Activated CD4-positive, alpha-beta T cell treated with anti-CD3 and anti-CD28 coated beads for 24 hours (primary cell): ENCODE measurements at places on chromosomes 1 and 21.

DNA sequence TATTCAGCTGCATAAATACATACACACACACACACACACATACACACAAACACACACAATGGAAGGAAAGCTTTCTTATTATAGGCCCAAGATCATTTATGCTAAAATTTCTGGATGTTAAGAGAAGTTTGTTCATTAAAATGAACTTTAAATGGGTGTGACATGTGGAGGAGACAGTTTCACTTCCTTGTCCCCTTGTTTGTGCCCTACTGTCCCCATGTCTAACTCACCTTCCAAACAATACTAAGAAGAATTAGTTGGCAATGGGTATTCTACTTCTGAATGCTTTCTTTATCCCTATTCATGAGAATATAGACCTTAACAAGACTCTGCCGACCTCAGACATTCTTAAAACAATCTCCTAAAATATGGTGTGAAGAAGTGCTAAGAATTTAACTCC is 63.5 kb upstream of the NRIP1 start:
- DNase-seq: no peak

DNA sequence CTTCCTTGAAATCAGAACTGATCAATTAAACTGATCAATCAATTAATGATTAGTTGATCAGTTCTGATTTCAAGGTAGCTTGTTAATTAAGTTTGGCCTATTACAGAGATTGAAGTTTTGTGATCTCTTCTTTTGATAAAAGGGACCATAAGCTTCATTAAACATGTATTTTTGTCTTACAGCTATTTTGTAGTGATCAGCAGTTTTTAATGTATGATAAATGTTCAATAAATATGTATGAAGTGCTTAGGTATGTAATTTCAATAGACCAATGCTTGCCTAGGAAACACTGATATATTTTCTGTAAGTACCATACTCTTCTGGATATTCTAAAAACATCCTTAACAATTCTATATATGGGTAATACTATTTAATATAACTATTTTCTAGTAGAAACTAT is 569.6 kb downstream of the BRINP3 start:
- no peak for DNase-seq

DNA sequence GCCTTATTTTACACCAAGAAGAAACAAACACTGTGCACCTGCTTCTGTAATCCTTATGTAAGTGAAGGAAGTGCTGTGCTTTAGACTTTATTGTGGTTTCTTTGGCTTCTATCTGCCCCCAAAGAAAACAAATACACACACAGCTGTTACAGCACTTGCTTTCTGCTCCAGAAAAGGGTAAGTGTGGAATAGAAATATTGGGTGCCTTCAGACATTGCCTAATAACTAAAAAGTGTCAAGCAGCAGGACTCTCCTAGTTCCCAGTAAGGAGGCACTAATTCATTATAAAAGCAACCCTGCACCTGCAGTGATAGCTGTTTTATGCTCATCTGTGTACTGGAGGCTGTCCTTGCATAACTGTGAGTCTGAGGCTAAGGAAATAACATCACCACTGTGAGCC is 23.4 kb upstream of the PRRX1 start:
- DNase-seq: no peak

DNA sequence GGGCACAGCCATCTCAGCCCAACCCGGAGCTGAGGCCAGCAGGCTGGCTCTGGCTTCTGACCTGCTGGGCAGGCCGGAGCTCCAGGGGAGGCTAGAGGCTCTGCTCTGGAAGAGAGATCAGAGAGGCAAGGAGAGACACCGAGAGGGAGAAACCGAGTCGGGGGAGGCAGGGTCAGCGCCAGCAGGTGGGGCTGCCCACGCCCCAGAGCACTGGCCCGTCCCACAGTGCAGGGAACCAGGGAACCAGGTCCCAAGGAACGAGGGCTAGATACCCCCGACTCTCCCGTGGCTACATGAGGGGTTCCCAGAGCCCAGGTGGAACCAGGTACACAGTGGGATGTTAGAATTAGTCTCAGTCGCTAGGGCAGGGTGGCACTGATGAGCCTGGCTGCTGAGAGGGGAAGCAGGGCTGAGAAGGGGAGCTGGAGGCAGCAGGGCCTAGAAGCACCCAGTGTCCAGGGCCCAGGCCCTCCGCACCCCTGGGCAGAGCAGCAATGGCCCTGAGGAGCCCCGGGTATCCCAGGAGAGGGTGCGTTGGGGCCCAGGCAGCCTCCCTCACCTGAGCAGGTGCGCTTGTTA is 2.1 kb downstream of the MASP2 start:
- no peak for DNase-seq

DNA sequence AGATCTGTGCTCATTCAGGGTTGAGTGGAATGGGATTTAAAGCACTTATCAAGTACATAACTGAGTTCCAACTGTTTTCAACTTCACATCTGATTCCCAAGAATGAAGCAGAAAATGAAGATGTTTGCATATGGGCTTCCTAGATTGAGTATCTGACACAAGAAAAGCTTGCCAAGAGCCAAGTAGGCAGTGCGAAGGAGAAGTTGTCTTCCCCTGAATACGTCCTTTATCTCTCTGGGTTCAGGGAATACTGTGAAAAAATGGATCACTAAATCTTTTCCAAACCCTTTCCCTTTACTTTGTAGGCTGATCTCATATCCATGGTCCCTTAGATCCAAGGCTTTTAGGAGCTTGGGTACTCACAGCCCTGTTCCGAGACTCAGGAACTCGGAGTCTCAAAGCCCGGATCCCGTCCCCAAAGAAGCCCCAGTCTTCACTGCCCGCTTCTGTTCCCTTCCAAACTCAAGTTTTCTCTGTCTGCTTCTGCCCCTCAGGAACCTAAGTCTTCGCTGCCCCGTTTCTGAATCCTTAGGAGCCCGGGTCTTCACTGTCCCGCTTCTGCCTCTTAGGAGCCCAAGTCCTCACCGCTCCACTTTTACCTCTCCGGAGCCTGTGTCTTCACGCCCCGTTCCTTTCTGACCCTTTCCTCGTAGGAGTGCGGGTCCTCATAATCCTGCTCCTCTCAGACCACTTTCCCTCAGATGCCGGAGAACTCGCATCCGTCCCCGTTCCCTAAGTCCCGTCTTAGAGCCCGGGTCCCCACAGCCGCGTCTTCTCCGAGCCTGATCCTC is 616 bp downstream of the TAF12 start:
- DNase-seq: no peak

- no peak for DNase-seq
These were observed 4.1 kb downstream of the C1orf174 start for GRCh38 chr1:3895951-3896325.

- DNase-seq: peak; percentile 82
These were observed 6.5 kb upstream of the PADI2 start for GRCh38 chr1:17125756-17126237.

DNA sequence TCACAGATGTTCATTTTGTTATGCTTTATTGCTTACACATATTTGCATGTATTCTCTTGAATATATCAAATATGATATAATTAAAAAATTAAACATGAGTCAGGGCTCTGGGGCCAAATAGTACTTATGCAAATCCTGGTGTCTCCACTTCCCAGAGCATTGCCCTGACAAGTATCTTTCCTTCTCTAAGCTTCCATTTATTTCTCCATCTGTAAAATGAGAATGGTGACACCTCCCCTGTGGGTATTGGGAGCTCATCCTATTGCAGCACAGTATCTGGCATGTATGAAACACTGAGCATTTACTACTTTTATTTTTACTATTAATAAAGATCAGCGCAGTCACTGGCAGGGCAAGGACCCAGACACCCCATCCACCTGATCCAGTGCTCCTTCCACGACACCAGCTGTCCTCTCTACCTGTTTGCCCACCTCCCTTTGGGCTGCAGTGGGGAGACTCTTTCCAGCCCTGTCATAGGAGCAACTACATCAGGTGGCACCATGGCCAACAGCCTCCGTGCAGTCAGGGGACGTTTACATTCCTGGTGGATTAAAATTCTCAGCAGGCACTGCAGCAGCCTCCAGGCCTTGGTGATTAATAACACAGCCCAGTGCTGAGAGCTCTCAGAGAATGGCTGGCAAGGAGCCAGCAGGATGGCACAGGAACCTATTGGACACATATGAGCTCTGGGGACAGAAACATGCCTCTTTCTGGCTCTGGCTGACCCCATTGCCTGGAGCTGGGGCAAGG is 113.0 kb downstream of the DMRTB1 start:
- no peak for DNase-seq

DNA sequence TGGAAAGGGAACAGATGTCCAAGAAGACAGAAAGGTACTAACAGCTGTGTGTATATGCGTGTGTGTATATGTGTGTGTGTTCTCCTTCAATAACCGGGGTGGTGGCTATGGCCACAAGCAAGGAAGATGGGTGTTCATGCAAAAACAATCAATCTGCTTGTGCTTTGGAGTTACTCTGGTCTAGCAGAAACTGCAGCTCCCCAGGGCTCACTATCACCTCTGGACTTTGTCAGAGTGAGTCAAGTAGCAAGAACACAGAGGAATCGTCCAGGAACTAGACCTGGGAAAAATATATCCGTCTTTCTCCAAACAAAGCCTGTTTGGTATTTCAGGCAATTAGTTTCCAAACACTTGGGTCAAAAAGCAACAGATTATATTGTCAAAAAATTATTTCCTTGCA is 68.6 kb downstream of the GNG12 start:
- no peak for DNase-seq

- no peak for DNase-seq
These were observed 30.6 kb downstream of the PHC2 start for GRCh38 chr1:33400153-33400911.

DNA sequence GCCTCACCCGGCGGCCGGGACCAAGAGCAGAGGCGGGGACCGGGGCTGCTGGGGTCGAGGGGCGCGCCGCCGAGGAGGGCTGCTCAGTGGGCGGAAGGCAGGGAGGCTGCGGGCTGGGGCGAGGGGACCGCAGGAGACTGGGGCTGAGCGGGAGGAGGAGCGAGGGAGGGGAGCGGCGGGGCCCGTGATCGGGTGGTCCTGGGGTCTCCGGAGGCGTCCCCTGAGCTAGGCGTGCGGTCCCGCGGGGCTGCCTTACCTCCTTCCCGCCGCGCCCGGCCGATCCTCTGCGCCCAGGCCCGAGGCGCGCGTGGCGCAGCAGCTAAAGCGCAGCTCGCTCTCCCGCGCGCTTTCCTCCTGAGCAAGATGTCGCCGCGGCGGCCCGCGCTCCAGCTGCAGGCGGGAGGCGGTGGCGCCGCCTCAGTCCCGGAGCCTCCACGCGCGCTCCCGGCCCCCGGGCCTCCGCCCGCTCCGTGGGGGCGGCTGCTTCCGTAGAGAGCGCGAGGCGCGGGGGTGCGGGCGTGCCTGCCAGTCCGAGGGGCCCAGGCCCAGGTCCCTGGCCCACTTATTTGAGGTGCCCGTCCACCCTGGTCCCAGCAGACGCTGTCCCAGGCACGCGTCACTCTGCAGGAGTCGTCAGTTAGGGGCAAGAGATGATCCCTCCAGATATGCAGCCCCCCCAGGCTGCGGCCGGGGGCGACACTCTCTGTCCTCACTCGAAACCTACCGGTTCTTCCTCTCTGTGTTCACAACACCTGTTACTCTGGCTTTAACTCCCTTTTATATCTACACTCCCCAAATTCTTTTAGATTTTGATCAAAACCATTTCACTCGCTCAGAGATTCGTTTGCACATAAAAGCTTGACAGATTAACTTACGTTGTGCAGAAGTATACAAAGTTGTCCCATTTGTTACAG is at the start of gene CCSAP:
Gene CCSAP (minus strand): TSS at position 392 of the 914 bp plus-strand sequence. CDS start 582 bp downstream, outside the sequence.
- DNase-seq: peak; percentile 7

GRCh38 chr1:243844186-243844585 is 5.9 kb downstream of the AKT3 start:
- no peak for DNase-seq

- DNase-seq: no peak
These were observed 74.4 kb upstream of the LYPLAL1 start for GRCh38 chr1:219099307-219099706.

GRCh38 chr1:196209983-196210382 is 398.3 kb downstream of the KCNT2 start:
- no peak for DNase-seq

DNA sequence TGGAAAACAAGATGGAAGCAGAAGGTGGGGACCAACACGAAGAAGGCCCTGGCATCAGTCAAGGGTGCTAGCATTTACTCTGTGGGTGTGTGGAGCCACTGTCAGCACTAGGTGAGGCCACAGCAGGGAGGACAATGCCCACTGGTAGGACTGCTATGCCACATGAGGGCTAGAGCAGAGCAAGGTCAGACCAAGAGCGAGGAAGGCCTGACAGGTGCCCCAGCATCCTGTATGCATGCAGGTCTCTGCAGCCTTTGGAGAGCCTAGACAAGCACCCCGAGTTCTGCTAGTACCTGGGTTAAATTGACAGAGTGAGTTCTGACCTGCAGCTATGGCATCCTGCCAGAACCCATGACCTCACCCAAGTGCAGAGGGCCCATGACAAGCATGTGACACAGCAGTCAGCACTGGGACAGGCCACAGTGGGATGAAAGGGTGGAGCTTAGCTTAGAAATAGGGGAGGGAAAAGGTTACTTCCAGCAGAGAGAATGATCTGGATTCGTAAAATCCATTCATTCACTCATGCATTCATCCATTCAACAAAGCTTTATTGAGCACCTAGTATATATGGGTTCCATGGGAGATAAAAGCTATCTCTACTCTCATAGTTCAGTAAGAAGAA is 9.0 kb upstream of the CSF1 start:
- DNase-seq: no peak

DNA sequence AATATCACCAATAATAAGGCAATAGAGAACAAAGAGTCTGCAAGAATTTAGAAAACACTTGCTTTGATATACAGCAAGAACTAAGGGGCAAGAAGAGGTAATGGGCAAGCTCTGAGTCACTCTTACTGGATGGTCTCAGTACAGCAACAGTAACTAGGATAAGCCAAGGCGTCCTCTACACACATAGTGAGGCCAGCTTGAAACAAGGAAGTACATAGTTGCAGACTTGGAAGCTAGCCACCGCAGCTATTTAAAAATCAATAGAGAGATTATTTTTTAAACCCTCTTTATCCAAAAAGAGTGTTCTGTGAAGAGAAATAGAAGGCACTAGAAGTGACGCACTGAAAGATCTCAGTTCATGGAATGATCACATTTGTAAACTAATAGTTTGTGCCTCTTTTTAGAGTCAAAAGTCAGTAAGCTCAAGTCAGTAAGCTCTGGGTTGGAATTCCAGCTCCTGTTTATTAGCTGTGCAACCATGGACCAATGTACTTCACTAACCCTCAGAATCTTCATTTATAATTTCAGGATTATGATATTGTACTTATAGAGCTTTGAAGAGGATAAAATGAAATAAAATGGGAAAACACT is 118.6 kb downstream of the AKT3 start:
- no peak for DNase-seq

- DNase-seq: peak; percentile 15
These were observed 664 bp downstream of the FAM89A start for GRCh38 chr1:231039161-231040018.

GRCh38 chr21:33020558-33021100 is 5.1 kb upstream of the OLIG2 start:
- DNase-seq: no peak

GRCh38 chr1:91829293-91830153 is 56.4 kb downstream of the TGFBR3 start:
- no peak for DNase-seq
